ENCODE measurements at places on chromosomes 6 and 20.

DNA sequence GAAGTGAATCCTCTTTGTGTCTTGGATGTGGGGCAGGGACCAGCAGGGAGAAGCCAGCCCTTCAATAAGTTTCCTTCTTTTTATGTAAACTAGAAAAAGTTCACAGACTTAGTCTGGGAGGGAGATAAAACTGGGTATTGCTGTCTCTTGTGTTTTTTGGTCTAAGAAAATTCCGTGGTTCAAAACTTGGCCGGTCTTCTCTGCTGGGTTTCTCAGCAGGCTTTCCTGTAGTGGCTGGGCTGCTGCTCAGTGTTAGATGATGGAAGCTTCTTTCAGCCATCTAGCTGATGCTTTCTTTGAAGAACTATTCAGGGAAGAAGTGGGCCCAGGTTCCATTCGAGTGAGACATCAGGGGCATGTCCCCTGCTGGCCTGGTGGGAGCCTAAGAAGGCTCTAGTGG is 70.7 kb upstream of the SCP2D1 start:
- no peak for DNase-seq

DNA sequence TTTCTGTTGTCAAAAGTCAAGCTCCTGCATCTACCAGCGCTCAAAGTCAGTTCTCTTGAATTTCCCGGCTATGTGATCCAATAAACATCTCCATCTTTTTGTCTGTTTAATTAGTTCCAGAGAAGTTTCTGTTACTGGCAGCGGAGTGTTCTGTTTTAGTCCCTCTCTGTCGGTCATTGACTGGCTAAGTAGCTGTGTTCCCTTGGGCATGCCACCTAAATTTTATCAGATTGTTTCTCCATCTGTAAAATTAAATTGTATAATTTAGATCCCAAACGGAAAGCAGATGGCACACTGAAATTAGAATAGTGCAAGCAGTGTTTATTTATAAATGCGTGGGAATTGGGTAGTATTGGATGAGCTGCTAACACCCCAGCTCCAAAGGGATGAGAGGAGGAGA is 29.7 kb upstream of the PRL start:
- DNase-seq, result no peak

GRCh38 chr6:170532867-170533488 is 20.1 kb downstream of the PSMB1 start:
- DNase-seq, result no peak

DNA sequence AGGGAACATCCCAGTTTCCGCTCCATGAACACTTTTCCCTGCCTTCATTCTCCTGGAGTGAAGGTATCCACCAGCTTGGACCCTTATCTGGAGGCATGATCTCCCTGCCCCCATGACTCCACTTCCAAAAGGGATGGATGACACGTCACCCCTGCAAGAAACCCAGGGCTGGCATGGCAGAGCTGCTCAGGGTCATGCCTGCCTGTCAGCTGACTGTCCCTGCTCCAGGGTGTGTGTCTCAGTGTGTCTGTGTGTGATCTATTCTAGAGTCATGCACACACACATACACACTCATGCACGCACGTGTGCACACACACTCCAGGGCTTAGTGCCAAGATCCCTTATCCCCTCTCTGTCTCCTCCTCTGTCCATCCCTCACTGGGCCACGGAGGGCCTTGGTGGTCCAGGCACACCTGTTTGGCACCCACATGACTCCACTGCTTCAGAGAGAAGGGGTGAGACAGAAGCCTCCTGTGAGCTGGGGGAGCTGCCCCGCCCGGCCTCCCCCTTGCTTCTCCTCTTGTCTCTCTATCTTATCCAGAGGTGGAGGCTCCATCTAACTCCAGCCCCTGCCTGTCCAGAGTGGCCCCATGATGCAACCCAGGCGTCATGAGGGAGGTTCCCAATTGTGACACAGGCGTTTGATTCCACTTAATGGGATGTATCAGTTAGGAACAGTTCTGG is 290.9 kb downstream of the CDC5L start:
- no peak for DNase-seq

- no peak for DNase-seq
Measured at GRCh38 chr6:158049055-158050028, 67.7 kb downstream of the SYNJ2 start.

GRCh38 chr6:83505356-83505755 is 7.0 kb upstream of the PRSS35 start:
- no peak for DNase-seq

DNA sequence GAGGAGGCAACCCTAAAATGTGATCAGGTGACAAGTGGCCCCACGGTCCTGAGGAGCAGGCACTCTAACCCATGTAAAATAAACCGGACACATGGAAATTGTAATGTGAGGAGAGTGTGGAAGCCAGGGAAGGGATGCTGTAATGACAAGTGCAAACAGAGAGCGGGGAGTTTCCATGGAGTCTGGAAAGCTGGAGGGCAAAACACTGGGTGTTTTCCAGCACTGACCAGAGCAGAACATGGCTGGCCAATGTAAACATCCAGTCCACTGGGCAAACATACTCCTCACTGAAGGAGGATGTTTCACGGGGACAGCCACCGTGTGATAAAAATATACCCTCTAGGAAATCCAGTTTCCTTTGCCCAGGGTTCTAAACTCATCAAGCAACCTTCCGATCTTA is 219.0 kb upstream of the JARID2 start:
- DNase-seq, result no peak

GRCh38 chr6:74626288-74626687 is 579.6 kb downstream of the COL12A1 start:
- DNase-seq, result no peak

GRCh38 chr20:3276680-3277015 is 37.7 kb upstream of the SLC4A11 start:
- DNase-seq, result no peak

DNA sequence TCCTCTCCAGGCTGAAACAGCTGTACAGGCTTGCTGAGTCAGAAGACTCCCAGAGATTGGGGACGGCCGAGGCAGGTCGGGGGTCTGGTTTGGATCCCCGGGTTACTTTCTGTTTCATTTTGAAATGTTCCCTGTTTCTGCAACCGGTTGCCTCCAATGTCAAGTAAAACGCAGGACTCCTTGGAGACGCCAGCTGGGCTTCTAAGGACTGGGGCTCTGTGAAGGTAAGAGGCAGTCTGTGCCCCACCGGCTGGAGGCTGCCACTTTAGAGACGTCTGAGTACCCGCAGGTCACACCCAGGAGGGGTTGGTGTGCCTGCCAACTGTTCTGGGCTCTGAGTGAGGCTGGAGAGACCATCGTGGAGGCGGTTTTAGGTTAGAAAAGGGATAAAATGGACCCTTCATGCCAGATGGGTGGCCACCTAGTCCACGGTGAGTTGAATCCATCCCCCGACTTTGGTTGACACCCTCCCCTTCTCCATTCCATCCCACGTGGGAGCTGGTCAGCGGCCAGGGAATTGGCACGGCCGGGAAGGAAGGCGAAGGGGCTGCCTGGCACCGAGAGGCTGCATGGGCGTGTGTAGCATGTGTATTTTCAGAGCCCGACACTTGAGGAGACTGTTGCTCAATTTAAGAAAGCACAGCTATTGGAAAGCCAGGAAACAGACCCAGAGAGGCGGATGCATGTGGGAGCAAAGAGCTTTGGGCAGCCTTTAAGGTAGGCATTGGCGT is 240.9 kb downstream of the PHACTR1 start:
- DNase-seq, result no peak

GRCh38 chr6:16496210-16496609 is 257.8 kb downstream of the GMPR start:
- no peak for DNase-seq

GRCh38 chr20:25197183-25197869 is 1.8 kb downstream of the ENTPD6 start:
- no peak for DNase-seq

DNA sequence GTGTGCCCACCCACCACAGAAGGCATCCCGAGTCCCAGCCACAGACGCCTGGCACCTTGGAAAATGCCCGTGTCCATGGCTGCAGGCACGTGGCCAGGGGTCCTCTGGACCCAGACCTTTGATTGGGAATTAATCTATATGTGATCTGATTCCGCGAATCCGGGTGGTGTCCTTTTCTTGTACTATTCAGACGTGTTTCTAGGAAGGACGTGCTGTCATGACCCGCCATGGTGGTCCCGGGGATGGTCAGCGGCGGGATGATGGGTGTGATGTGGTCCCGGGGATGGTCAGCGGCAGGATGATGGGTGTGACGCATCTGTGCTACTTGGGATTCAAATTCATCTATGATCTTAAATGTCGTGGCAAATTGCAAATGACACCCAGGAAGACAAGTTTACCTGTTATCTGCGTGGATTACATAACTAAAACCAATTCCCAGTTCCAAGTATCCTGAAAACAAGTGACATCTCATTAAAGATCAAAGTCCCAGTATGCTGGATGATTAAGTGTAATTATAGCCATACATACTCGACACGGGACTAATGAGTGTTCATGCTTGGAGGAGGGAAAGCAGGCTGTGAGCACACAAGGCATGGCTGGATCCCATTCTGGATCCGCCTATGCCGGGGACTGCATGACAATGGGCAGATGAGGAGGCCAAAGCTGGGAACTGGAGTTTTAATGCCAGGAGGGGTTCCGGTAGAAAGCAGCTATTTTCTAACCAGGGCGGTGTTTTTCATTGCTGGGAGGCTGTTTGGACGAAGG is 256.5 kb downstream of the TAF4 start:
- DNase-seq, result no peak

DNA sequence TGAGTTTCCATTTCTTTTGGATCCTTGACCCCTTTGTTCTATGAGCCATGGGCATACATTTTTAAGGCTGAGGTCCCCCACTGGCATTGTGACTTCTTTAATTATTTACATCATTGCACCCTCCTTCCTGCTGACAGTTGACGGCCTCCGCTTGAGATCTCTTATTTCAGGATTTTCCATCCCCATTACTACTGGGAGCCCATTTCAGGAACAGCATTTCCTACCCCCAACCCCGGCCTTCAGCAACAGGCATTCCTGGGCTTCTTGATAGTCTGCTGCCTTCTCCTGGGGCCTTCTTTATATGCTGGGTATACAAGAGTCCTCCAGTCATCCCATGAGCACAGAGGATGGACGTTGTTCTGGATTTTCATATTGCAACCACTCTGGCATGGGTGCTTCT is 3.8 kb downstream of the ULBP1 start:
- DNase-seq, result no peak

DNA sequence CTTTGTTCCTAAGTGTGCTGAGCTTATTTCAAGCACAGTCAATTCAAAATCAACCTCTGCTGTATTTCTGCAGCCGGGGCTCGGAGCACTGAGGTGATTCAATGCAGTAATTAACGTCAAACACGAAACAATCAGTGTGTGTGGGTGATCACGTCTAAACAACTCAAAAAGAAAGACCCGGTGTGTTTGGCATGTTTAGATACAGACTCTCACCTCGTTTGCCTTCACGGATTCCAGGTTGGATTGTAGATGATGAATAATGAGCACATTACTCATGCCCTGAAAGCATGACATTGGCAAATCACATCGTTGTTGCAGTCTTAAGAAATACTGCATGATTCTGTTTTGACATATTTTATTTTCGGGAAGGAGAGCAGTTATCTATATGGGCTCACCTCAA is 231.0 kb downstream of the QKI start:
- no peak for DNase-seq

- no peak for DNase-seq
Measured at GRCh38 chr6:74597266-74597665, 608.6 kb downstream of the COL12A1 start.

DNA sequence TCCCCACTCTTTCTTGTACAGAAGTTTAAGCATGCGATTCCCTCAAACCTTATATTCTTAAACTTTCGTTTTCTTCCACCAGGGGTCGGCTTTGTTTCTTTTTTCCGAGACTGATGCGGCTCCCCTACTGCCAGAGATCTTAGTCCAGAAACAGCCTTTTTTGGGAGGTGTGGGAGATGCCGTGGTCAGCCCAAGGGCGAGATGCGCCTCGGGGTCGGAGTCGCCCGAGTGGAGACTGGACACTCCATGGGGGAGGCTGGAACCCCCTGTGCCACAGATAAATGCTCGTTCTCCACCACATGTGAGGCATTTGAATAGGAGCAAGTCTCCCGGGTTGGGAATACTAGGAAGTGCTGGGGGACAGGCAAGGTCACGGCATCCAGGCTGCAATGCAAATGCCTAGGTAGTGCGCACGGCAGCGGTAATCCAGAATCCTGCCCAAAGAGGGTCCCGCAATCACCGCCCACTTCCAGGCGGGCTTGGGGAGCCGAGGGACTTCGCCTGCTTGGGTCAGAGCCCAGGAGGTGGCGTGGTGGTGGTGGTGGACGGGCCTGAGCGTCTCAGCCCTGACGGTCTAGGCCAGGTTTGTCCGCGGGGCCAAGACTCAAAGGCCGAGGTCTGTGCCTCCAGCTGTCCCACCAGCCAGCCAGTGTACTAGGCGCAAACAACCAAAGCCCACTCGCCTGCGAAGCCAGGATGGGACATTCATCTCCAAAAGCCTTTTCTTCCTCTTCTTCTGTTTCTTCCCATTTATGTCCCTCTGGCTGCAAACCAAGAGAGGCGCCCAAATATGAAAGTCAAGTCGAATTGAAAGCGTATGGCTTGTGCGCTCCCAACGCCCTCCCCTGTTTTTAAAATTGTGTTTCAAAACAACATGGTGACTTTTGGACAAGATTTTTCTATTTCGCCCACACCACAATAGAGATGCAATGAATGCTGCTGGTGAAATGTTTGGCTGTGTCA is 39.3 kb upstream of the OSTM1 start:
- DNase-seq, result no peak

GRCh38 chr6:158640519-158640918 is 4.0 kb downstream of the DYNLT1 start:
- DNase-seq, result no peak

DNA sequence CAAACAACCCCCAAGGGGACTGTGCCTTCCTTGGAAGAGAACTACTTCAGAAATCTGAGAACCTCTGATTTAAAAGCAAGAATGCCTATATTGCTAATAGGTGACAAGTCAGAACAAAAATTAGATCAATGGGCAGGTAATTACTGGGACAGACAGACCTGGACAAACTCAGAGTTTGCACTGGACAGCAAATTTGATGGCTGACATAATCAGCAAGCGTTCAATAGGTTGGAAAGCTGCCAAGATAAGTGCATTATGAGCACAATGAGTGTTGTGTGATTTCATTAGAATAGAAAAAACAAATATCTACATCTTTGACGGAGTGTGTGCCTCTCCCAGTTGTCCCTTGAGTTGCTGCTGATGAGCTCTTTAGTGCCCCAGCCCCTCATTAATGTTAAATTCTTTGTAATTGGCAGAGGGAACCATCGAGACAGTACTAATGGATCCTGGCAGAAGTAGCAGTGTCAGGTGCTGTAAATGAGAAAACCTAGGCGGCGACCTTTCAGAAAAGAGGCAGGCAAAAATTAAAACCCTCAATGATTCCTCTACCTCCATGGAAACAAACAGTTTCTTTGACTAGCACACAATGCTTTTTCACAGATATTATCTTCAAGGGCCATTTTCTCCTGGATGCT is 116.5 kb upstream of the COL21A1 start:
- DNase-seq, result no peak

DNA sequence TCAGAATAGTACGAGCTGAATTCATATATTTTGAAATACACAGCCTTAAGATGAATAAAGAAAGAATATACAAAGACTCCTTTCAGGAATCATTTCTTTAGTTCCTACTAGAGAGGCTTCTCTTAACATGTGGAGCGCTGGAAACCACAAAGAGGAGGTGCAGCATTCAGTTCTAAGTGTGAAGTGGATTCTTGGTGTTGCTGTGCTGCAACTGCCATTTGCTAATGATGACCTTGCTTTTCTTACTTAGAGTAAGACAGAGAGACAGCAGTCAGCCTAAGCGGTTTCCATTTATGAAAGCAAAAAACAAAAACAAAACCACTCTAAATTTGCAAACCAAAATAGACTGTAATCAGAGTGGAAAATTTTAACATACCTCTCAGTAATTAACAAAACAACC is 629.0 kb downstream of the EPHA7 start:
- DNase-seq, result no peak
